ENCODE measurements at places on chromosomes 12 and 14.

- DNase-seq = no peak
Observed at GRCh38 chr12:113325916-113326315, 9.0 kb downstream of the SLC8B1 start.

DNA sequence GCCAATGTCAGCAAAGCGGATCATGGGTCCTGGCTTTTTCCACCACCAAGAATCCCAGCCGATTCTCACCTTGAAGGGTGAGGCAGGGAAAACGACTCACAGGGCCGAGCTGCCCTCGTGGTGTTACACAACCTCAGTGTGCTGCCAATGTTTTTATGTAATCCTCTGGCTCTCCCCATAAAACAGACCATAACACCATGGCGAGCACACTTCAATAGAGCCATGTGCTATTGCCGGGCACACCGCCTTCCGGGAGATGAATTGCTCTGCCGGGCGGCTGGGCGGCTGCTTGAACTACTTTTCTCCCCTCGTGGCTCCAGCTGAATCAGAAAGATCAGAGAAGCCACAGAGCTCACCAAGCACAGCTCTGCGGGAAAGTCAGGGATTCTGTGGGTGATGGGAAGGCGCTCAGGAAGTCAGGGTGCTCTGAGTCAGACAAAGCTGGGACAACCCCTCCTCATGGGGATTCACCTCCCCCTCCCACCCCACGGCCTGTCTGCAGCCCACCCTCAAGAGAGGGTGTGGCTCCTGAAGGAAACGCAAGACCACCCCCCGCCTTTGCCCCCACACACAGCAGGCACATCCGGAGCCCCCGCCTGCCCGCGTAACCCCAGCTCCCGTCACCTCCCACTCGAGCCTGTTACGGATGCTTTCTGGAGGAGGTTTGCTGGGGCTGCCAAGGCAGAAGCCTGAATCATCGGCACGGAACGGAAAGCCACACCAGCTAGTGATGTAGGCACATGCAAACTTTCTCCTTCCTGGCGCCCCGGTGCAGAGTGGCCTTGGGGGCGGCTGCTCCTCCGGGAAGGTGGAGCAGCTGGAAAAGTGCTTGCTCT is 1.8 kb downstream of the GALNT9 start:
- DNase-seq = peak; percentile 59

GRCh38 chr12:98208816-98209215 is 306.6 kb upstream of the TMPO start:
- no peak for DNase-seq

- DNase-seq = no peak
Observed at GRCh38 chr12:110179291-110179690, 55.1 kb downstream of the IFT81 start.

All from non-pigmented ciliary epithelial cell (primary cell).